NCI-H69 (cell line): ENCODE measurements at places on chromosomes 4 and X.

- no peak for DNase-seq
Observed at GRCh38 chr4:77593101-77593500, 12.5 kb upstream of the CXCL13 start.

- no peak for DNase-seq
Observed at GRCh38 chr4:39855909-39856512, 121.7 kb downstream of the PDS5A start.

GRCh38 chr4:73885574-73886267, 16.5 kb downstream of the CXCL1 start:
- DNase-seq = no peak

GRCh38 chr4:53132132-53132891, 233.5 kb downstream of the SCFD2 start:
- DNase-seq = no peak

DNA sequence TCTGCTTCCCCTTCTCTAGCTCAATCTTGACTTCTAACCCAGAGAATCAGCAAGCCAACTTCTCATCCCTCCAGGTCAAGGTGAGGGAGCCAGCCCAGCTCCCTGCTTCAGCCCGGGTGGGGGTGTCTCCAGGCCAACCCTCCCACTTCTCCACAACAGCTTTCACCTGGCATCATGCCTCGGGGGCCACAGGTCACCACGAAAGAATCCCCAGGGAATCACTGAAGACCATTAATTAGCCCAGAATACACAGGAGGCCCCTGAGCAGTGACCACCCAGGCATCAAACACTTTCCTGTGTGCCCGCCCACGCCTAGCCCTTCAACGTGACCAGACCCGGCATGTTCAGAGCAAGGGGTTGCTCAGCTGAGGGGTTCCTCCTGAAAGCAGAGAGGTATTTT, 646.7 kb downstream of the BCOR start:
- DNase-seq = peak; percentile 46

- no peak for DNase-seq
Observed at GRCh38 chrX:133081990-133082389, 14.9 kb downstream of the USP26 start.

DNA sequence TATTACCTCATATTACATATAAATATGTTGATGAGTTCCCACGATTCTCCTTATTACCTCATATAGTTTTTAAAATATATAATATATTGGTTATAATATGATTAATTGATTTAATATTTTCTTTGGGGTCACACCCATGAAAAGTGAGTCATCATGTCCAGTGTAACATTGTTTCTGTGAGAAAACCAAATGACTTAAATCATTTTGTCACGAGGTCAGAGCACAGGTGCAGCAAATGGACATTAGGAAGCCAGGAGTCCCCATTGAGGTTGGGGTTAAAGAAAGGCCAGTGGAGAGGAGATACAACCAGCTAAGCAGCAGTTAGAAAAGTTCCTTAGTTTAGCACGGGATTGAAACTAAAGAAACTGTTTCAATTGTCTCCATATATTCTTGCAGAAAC, 133.9 kb upstream of the RAPGEF2 start:
- no peak for DNase-seq

- DNase-seq = no peak
Observed at GRCh38 chr4:176762661-176763308, 29.9 kb downstream of the VEGFC start.

DNA sequence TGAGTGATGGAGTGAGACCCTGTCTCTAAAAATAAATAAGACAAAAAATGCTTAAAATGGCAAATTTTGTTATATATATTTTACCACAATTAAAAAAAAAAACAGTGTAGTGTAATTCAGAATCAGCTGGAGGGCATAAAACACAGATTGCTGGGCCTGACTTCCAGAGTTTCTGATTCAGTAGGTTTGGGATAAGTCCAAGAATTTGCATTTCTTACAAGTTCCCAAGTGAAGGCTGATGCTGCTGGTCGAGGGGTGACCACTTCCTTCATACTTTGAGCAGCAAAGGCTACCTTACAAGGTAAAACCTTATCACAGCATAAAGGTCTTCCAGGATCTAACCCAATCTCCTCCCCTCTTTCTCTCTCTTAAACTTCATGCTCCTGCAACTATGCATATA, 40.7 kb downstream of the KLHL8 start:
- DNase-seq = no peak

GRCh38 chr4:168771251-168771650, 238.8 kb downstream of the CBR4 start:
- DNase-seq = no peak

DNA sequence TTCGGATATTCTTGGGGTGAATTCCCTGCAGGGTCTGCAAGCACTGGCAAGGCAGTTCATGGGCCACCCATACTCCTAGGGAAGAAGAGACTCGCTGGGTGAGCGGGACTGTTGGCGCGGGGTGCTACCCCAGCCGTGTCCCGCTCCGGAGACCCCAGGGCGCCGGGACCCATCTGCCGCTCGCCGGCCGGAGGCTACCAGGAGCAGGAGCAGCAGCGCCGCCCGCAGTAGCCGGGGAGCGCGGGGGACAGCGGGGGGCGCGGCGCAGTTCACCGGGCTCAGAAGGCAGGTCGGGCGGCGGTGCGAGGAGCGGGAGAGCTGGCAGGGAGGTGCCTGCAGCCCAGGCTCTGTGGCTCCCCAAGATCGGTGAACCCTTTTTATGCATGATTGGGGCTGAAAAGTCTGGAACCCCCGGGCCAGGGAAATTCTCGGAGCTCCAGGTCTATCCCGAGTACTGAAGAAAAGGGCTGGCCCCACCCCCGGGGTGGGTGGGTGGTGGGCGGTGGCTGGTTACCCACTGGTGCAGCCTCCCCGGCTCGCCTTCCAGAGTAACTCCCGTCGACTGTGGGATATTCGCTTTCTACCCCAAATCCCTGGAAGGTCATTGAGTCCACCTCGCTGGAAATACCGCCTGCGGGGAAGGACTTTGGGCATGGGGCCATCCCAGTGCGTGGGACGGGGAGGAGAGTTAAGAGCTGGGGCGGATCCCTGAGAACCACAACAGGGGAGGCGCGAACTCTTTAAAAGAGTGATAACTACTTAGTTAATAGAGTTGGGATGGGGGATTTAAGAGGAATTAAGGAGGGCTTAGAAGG, 37.6 kb downstream of the PF4 start:
- DNase-seq = peak; percentile 2

- DNase-seq = peak; percentile 70
Observed at GRCh38 chr4:145047151-145047550, 50.8 kb downstream of the ANAPC10 start.

- DNase-seq = no peak
Observed at GRCh38 chr4:65599340-65599739, 70.9 kb downstream of the EPHA5 start.

GRCh38 chr4:5478697-5479096, 229.7 kb downstream of the EVC2 start:
- DNase-seq = no peak

- DNase-seq = no peak
Observed at GRCh38 chrX:2484256-2484655, 16.5 kb downstream of the DHRSX start.

- DNase-seq = no peak
Observed at GRCh38 chr4:82704156-82704555, 94.4 kb downstream of the SCD5 start.

DNA sequence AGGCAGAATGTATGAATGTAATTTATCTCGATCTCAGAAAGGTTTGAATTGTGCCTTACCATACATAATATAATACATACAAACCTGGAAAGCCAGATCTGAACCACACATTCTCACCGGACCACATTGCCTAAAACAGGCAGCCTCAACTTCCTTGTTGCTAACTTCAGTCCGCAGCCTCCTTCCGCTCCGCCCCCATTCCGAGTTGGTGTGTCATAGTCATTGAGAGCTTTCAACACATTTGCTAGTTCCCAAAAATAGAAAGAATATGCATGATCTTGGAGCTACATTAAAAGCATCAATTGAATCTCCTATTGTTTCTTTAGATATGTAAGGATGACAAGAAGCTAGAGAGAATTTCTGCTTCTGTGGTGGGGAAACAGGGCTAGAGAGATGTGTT, 127.2 kb downstream of the ARHGEF9 start:
- no peak for DNase-seq

DNA sequence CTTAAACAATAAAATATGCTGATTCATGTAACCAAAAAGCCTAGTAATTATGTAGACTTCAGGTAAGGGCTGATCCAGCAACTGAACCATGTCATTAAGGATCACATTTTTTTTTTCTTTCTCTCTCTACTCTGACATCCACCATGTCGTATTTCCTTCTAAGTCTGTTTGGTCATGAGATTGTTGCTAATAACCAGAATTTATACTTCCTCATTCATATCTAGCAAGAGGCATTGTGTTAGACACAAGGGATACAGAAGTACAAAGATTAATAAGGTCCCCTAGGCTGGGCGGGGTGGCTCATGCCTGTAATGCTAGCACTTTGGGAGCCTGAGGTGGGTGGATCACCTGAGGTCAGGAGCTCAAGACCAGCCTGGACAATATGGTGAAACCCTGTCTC, 24.1 kb downstream of the PHEX start:
- DNase-seq = peak; percentile 4

DNA sequence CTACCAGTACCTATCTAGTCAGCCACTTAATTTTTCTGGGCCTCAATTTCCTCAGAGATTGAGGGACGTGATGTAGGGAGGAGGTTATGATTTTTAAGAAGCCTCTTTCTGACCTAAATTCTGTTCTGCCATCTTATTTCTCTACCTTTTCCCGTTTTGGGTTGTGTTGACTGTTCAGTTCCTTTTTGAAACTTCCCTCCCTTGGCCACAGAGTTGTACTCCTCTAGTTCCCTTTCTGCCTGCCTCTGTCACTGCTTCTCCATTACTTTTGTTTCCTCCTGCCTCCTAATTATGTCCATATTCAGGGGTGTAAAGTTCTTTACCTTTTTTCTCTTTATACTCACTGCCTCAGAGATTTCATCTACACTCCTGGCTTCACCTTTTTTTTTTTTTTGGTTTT, 25.4 kb downstream of the CLCN5 start:
- no peak for DNase-seq

DNA sequence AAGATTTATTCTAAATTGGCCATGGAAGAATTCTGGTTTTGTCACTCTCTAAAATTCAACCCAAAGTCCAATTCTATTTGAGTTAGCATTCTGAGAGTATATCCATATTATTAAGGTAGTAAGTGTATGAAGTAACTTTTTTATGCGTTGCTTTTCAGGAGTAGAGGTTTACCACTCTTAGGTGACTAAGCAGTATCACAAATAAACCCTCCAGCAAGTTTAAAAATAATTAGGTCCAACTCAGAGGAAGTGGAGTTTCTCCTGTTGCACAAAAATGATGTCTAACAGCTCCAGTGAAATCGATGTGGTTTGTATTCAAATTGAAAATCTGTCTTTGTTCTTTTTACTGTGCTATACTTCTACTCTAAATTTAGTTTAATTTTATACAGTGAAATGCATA, 6.6 kb downstream of the SCML1 start:
- DNase-seq = no peak

GRCh38 chrX:40471965-40472648, 108.7 kb upstream of the ATP6AP2 start:
- peak; percentile 96 for DNase-seq

GRCh38 chr4:64774626-64775025, 365.4 kb upstream of the TECRL start:
- no peak for DNase-seq

DNA sequence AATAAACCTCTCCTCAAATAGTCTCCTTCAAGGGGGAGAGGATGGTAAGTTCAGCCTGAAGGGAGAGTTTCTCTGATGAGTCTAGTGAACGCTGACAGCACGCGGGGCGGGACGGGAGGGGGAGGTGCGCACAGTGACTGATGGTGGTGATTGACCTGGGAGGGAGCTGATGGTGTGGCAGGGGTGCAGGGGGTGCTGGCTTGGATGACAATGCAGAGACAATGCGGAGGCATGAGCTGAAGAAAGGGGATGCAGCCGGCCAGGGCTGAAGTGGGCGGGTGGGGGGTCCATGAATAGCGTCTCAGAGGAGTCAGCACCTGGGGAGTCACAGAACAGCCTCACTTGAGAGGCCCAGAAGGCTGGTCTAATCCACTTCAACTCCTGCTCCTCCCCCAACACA, 142.5 kb upstream of the PJA1 start:
- DNase-seq = peak; percentile 54

GRCh38 chr4:186685767-186686183, 37.9 kb downstream of the FAT1 start:
- peak; percentile 31 for DNase-seq

- DNase-seq = peak; percentile 50
Observed at GRCh38 chr4:77600521-77601451, 4.8 kb upstream of the CXCL13 start.

GRCh38 chrX:150982235-150982787, 824 bp upstream of the HMGB3 start:
- no peak for DNase-seq

DNA sequence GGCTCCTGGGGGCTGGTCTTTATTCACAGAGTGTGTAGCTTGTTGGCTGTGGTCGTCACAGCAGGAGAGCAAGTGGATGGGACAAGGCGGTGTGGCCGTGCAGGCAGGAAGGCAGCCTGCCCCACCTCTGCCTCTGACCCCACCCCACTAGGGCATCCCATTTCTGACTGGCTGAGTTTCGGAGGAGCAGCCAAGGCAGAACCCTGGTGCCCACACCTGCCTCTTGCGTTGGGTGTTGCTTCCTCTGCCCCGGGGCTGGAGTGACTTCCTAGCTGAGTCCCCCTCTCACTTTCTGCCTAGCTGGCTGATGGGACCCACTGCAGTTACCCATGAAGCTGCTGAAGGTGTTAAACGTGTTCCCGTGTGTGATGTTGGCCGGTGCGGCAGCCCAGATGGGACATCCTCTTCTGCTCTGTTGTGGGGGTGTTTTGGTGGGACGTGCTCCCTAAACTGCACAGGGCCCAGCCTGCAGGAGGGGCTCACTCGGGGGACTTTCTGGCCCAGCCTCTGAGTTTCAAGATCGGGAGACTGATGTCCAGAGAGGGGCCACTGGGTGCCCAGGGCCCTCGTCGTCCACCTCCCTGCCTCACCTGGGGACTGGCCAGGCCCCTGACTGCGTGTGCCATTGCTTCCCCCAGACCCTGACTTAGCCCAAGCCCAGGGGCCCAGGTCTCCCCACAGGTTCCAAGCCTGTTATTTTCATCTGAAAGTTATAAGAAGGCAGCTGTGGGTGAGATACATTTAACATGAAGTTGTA, 101.5 kb downstream of the PSAPL1 start:
- no peak for DNase-seq

DNA sequence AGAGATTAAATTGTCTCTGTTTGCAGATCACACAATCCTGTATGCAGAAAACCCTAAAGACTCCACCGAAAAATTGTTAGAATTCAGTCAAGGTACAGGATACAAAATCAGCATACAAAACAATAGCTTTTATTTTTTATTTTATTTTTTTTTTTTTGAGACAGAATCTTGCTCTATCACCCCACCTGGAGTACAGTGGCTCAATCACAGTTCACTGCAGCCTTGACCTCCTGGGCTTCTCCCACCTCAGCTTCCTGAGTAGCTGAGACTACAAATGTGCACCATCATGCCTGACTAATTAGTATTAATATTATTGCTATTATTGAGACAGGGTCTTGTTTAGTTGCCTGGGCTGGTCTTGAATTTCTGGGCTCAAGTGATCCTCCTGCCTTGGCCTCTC, 8.9 kb upstream of the PLXNB3 start:
- no peak for DNase-seq

GRCh38 chr4:158934996-158935669, 166.3 kb downstream of the FNIP2 start:
- DNase-seq = no peak
